ENCODE measurements at places on chromosomes 5 and 9. TPM values are rescaled to one million over a fixed set of nuclear protein-coding genes. Genes with fewer than 3 reads are reported as not detected.

- no peak overlapping the region for H3K4me3 ChIP-seq
- DNase-seq = no peak
- H3K27ac ChIP-seq = no peak overlapping the region
- no peaks in the 10 kb centered on the region for H3K36me3 ChIP-seq
- no peaks in the 10 kb centered on the region for H3K27me3 ChIP-seq
Measured at GRCh38 chr5:125065741-125066140, 319.3 kb upstream of the ZNF608 start.

- no peaks in the 10 kb centered on the region for H3K27me3 ChIP-seq
- no peak overlapping the region for H3K27ac ChIP-seq
- peak; percentile 69 for DNase-seq
- peaks cover 14% of the 10 kb centered on the region for H3K4me1 ChIP-seq
Measured at GRCh38 chr5:175464074-175464941, 14.1 kb upstream of the SFXN1 start.

GRCh38 chr9:38649731-38650363 is 29.5 kb upstream of the ANKRD18A start:
- no peaks in the 10 kb centered on the region for H3K36me3 ChIP-seq
- DNase-seq = no peak

CMBL gene
- total RNA-seq = 1.4 TPM

Measured in SJSA1 (cell line).